AML-193 (cell line): ENCODE measurements at places on chromosomes 4 and X.

DNA sequence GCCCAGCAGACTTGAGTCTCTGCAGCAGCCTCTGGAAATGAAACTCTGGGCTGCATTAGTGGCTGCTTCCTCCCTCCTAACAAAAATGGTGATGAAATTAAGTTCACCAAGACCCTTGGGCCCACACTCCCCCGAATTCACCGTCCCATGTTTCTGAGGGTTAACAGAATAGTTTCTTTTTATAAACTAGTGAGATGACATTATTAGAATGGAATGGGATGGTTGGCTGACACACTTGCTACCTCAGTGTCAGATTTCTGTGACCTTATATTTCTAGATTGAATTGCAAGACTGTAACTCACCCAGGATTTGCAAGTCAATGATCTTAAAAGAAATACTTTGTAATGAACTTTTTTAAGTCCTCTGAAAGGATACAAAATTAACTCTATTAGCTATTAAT, 127.1 kb downstream of the SHROOM3 start:
- DNase-seq, result no peak

DNA sequence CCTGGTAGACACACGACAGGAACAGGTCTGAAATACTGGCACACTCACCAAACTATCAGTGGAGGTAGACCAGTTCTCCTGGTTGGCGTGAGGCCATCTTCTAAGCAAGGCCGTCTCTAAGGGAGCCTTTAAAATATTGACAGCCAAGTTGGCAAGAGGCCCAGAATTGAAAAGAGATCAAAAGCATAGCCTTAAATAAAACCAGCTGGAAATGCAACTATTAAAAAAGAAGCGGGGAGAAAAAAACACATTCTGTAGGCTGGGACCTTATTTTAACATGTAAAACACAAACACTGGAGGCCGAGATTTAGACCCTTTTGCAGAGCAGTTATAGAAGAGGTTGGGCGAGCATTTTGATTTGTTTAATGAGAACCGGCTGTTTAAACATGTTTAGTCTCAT, 233.0 kb upstream of the CLNK start:
- DNase-seq, result no peak

GRCh38 chrX:46202733-46203514, 342.3 kb downstream of the ZNF674 start:
- DNase-seq, result no peak

DNA sequence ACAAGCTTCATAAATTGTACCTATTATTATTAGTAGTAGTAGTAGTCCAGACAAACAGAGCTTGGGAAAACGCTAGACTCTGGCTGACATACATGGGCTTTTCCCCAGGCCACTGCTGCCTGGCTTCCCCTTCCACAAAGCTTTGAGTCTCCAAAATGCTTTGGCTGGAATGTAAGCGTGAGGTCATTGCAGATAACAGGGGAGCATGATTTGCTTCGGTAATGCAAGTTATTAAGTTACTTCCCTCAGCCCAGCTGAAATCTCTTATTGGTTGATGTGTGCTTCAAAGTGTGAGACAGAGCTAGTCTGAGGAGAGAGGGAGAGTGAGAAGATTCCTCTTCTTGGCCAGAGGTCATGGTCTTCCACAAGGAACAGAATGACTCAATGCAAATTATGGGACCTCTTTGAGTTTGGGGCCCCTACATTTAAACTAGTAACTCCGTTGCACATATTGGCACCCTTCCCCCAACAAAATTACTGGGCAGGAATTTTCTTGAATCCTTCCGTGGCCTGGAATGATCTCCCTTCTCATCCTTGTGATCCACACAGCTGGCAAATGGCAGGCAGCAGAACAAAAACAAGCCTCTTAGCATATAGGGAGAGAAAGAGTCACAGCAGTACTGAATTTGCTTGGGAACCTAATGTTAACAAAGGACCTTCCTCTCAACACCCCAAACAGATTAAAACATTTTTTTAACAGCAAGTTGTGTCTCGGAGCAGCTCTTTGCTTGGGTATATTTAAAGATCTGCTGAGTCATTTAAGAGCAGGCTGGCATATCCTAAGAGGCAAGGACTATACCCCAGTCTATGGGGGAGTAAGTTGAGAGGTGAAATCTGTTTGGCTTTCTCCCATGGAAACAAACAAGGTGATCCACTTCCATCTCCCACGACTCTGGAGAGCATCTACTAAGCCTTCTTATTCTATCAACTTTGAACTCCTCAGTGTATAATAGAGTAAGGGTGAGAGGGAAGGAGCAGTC, 19.9 kb downstream of the AR start:
- no peak for DNase-seq

DNA sequence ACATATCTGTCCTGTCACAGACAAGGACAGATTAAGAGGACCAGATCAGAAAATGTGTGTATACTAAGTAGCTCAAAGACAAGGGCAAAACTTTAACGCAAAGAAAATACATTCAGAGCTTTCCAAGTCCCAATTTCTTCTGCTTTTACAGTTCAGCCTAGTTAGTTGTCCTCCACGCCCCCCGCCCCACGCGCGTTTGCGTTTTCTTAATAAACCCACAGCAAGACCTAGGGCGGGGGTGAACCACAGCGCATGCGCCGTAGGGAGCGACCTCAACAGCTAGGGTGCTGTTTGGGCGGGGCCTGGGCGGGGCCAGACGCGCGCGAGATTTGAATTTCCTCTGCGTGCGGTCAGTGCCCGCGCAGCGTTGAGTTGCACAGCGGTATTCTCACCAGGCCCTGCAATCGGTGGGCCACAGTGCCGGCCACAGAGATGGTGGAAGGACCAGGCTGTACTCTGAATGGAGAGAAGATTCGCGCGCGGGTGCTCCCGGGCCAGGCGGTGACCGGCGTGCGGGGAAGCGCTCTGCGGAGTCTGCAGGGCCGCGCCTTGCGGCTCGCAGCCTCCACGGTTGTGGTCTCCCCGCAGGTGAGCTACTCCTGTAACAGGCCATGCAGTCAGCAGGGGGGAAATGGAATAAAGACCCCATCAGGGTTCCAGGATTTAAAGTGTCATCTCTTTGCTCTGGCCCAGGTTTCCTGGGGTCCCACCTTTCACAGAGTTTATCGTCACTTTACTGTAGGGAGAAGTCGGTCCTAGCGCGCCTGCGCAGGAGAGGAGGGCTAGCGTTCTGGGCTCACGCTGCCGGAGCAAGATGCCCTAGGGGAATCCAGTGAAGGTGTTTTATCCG, at the start of gene NEIL3:
Gene NEIL3 (plus strand): TSS at position 353 of the 850 bp plus-strand sequence. CDS start 80 bp downstream, at position 433.
- DNase-seq, result peak; percentile 80

GRCh38 chr4:140054861-140055260, 99.1 kb downstream of the MAML3 start:
- no peak for DNase-seq

- no peak for DNase-seq
Observed at GRCh38 chr4:41122775-41123174, 91.6 kb downstream of the APBB2 start.

DNA sequence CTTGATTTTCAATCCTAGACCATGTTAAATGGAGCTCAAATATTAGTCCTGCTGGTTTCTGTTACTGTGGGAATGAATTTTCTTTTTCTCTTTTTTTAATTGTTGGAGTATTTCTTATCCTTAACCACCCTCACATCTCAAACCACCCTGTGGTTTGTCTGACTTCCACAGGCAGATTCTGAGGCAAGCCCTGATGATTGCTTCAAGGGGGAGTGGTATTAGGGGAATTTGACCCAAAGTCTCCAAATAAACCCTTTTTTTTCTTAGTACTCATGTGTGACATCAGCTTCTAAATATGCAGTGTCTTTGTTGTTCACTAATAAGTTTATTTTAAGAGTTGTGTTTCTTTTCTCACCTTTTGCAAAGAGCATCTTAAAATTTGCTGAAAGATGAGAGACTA, 810.3 kb downstream of the IL1RAPL1 start:
- no peak for DNase-seq

DNA sequence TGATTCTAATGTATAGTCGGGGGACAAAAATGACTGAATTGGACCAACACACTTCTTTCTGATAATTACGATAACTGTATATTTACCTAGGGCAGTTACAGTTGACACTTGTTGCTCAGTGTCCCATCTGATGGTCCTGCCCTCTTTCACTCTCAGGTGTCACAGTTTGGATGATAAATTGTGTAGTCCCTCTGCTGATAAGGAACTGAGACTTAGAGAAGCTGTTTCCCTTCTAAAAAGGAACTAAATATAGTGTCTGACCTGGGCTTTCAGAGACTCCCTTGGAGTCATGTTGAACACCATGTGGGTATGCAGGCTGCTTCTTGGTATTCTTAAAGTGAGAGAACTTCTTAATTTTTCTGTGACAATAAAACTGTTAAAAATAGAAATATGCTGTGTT, 23.7 kb upstream of the PNPLA4 start:
- DNase-seq, result no peak

- DNase-seq, result no peak
Observed at GRCh38 chrX:12245650-12246645, 107.7 kb downstream of the FRMPD4 start.

- DNase-seq, result peak; percentile 33
Observed at GRCh38 chr4:75895744-75896314, 6.4 kb downstream of the PPEF2 start.

- DNase-seq, result no peak
Observed at GRCh38 chrX:41779030-41779564, 55.1 kb downstream of the GPR82 start.

DNA sequence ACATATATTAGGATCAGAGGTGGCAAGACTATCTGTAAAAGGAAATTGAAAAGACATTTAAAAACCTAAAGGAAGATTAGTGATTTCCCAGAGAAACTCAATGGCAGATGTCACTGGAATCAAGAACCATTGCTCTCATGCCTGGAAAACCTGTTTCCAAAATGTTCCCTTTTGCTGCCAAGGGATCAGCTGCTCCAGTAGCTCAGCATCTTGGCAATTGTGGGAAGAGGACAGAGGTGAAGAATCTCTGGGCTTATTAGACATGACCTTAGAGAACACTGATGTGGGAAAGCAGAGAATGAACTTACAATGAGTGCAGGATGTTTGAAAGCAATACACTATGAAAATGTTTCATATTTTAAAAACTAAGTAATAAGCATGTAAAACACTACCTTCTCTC, 98.3 kb downstream of the SHROOM3 start:
- DNase-seq, result no peak

GRCh38 chr4:11585506-11585905, 156.8 kb upstream of the HS3ST1 start:
- no peak for DNase-seq

GRCh38 chrX:122913134-122913533, 270.9 kb upstream of the GRIA3 start:
- DNase-seq, result no peak

DNA sequence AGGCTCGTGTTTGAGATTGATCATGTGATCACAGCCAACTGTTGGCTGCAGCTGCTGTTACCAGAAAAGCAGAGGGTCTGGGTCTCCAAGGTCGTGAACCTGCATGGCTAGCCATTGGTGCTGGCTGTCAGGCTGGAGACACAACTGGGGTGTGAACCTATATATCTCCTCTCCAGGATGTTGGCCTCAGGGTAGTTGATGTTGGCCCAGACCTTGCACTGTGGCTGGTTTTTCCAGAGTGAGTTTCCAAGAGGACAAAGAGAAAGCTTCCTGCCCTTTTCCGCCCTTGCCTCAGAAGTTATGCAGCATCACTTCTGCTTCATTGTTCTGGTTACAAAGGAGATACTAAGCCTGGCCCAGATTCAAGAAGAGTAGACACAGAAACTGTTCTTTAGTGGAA, 607.8 kb upstream of the HS3ST1 start:
- DNase-seq, result no peak

- DNase-seq, result no peak
Observed at GRCh38 chr4:7878323-7878722, 61.3 kb downstream of the AFAP1 start.

DNA sequence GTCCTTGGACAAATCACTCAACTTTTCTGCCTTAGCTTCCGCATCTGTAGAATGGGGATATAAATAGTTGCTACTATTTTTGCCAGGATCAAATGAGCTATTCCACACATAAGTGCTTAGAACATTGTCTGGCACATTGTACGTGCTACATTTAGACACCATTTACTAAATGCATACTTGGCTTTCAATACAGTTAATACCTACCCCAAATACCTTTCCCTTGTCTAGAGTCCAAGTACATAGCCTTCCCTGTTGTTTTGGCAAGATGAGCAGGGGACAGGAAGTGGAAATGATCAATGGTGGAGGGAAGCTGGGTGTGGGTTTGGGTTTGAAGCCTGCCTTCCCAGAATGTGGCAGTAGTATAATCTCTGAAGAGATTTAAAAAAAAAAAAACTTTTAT, 82.0 kb downstream of the CHRDL1 start:
- DNase-seq, result no peak

GRCh38 chr4:139154538-139154937, 22.5 kb downstream of the ELF2 start:
- DNase-seq, result no peak

DNA sequence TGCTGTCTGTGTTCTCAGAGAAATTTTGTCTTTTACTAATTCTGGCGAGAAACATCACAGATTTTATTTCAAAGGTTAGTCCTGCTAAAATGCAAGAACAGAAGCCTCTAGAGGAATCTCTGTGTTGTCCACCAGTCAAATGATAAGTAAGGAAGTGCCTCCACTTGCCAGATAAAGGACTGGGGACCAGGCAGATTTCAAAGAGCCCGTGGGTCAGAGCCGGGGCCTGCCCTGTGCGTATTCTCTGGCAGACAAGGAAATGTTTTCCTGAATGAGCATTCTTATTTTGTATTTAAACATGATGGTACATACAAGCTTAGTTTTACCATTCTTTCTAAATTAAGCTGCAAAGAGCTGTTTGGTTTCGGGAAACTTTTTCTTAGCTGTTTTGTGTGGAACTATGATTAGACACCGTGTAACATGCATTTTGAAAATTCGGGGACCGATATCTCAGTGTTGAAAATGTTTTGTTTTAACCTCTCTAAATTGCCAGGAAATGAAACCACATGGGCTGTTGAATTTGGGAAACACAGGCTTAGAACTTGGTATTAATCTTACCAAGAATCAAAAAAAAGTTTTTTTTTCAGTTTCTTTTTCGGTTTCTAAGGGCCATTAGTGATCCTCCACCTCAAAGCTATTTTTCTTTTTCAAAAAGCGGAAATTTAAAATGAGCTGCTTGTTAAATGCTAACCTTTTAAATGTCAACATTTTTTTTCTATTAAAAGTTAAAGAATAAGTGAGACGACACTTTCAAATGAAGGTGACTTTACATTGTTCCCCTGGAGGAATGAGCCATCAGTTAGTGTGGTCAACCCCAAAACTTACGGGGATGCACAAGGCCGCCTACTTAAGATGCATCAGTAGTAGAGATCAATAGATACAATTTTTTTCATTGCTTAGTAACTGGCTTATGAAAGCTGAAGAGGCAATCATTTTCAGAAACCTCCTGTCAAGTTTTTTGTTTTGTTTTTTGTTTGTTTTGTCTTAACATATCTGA, 89.6 kb upstream of the MTM1 start:
- no peak for DNase-seq

DNA sequence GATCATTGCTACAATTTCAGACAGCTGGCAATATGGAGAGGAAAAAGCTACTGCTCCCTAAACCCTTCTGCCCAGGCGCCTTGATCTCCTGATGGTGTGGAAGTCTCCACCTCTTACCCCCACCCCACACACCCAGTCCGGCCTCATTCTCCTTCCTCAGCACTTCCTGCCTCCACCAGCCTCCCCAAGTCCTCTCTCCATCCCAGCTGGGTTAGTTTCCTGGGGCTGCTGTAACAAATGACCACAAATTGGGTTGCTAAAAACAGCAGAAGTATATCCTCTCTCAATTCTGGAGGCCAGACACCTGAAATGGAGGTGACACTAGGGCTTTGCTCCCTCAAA, 1.1 kb upstream of the CCNQ start:
- no peak for DNase-seq

- no peak for DNase-seq
Observed at GRCh38 chrX:71623714-71624113, 5.4 kb upstream of the CXCR3 start.

GRCh38 chrX:135086197-135086854, 34.0 kb downstream of the ETDB start:
- DNase-seq, result peak; percentile 35

GRCh38 chr4:163331629-163332376, 593 bp downstream of the NPY1R start:
- no peak for DNase-seq
